Activated T-cell treated with anti-CD3 and anti-CD28 coated beads, Interleukin-2, amount 50 U/mL, for 72 hours (primary cell): ENCODE measurements at places on chromosomes 5 and 9. TPM values are rescaled to one million over a fixed set of nuclear protein-coding genes. Genes with fewer than 3 reads are reported as not detected.
A peak's percentile ranks its signal among the peaks of the same experiment; 100 is the strongest.

GRCh38 chr9:127455324-127455992 lies 4.1 kb downstream of the LRSAM1 start:
- DNase-seq: no peak

DNA sequence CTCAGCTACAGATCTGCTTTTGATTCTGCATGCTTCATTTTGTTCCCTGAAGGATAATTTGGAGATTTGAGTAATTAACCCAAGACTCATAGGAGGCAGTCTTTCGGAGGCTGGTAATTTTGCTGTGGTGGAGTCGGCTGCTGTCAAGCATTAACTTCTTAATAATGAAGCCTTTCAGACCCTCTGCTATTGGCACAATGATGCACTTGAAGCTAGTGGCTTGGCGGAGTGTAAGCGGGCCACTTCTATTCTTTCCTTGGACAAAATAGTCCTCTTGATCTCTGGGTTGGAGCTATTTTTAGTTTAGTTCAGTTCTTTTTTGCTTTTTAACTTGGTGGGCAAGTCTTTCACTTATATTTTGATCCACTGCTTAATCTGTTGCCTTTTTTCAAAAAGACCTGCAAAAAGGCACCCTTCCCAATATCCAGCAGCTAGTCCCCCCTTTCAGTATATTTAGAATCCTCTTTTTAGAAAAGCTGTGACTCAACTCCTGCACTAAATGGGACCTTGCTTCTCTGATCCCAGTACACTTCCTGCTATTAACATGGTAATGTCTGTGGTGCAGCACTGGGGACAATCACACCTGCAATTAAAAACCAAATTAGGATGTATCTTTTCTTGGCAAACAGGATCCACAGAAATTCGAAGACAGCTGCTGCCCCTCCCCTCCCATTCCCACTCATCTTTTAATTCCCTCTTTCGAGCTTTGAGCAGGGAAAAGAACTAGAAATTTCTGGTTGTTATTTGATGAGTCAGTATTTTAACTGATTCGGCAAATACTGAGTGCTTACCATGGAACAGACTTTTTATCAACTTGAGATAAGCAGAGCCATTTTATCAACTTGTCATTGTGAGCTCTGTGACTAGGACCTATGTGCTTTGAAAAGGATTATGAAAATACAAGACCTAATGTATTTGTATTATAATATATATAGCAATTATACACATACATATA lies 169.4 kb upstream of the ANKRD55 start:
- no peak for DNase-seq

GRCh38 chr9:131274674-131275331 lies 1.5 kb downstream of the FAM78A start:
- DNase-seq: peak; percentile 53

DNA sequence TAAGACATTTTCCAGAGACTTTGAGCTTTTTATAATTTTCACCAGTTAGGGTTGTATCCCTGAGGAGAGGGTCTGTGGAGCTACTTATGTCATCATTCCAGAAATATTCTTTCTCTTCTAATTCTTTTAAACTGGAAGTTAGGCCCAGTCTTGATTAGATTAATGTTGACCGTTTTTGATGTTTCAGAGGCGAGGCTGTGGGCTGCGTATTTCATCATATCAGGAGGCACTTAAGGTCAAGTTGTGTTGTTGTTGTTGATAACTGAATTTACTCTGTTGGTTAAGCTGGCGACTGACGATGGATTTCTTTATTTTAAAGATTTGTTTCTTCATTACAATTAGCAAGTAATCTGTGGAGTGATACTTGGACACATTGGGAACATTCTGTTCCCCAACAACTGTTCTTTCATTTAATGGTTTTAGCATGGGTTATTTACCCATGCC lies 20.1 kb downstream of the IPO11 start:
- no peak for DNase-seq

SERF1B gene
- 18.4 TPM for total RNA-seq

DNA sequence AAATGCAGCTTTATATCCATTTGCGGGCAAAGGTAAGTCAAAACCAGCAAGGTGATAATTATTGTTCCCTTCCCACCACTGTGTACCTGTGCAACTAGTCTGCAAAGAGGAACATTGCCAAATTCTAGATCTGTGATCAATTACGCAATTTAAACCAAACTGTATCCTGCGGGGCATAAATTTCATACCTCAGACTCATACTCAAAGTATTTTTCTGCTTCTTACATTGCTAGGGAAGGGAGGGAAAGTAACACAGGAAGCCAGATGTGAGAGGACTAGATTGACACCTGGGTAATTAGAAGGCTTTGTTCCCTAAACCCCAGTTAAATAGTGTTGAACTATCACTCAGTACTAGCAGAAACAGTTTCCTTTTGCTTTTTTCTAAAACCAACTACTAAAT lies 240.2 kb upstream of the ZNF608 start:
- no peak for DNase-seq
